Heart left ventricle (tissue), 16 donors: ENCODE measurements at places on chromosomes 6 and 20.

DNA sequence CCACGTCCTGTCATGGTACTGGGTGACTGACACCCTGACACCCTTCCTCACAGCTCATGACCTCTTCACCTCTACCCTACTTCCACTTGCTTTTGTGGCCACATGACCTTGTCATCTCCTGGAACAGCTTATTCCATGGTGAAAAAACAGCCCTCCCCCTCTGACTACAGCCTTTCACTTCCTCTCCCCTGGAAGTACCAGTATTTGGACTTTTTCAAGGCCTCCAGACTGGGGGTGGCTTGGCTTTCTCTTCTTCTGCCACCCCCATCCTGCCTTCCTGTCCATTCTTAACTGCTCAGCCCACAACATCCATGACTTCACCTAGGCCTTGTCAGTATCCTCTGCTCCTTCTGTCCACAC, 168.4 kb downstream of the CARMIL1 start:
- no peak for DNase-seq

GRCh38 chr20:62160876-62161275, 17.3 kb downstream of the SS18L1 start:
- DNase-seq: no peak

DNA sequence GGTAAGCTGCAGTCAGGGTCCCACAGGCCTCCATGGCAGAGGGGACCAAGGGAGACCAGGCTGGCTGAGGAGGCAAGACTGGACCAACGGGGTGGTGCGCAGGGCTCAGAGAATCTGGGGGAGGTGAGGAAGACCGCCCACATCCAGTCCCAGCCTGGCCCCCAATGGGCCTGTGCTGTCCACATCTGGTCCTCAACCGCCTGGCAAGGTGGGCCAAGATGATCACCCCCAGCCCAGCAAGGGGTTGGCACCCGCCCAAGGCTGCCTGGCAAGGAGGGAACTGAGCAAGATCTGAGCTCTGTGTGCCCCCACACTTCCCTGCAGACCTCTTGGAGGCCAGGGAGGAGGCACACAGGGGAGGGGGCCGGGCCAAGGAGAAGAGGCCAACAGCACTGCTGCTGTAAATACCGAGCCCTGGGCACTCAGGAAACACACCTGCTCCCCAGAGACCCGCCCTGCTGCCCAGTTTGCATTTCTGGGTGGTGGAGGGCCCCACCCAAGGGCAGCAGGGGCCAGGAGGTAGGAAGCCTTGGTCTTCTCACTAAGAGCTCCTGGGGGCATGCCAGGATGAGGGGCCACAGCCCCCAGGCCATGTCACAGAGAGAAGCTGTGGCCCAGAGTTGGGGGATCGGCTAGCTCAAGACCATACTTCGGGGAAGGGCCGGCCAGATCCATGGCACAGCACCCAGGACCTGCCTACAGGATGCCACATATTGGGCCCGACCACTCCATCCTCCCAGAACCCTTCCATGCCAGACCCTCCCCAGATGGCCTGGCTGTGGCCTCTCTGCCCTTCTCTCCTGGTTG, 109.6 kb downstream of the ASXL1 start:
- peak; percentile 65 for DNase-seq

GRCh38 chr6:151647976-151648639, 154.3 kb downstream of the CCDC170 start:
- DNase-seq: no peak

- no peak for DNase-seq
Measured at GRCh38 chr20:40535816-40536215, 153.2 kb downstream of the MAFB start.
